Stimulated activated CD8-positive, alpha-beta memory T cell treated with anti-CD3 and anti-CD28 coated beads, Interleukin-4, amount 100 ng/mL, for 1 hour (primary cell): ENCODE measurements at places on chromosomes 5 and 9.

DNA sequence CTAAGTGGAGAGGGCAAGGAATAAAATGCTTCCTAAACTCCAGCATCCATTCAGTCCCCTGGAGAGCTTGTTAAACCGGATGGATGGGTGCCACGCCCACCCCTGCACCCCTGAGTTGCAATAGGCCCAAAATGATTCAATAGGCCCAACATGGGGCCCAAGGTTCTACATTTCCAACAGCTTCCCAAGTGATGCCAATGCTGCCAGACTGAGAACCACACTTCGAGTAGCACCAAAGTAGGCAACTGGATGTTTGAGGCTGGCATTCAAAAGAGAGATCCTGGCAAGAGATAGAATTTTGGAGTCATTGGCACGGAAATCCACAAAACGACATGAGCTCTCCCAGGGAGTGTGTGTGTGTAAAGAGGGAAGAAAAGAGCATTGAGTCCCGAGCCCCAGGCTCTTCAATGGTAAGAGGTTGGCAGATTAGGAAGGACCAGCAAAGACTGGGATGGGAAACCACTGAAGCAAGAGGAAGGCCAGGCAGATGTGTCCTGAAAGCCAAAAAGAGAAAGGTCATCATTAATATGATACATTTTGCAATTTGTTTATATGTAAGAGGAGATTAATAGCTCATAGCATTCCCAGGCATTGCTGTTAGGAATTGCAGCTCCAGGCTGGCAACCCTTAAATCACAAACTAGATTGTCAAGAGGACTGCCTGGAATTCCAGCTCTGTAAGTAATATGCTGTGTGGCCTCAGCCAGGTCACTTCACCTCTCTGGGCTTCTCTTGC lies 130.6 kb downstream of the KCNIP1 start:
- DNase-seq: no peak

GRCh38 chr9:72680593-72681282 lies 159.3 kb downstream of the TMC1 start:
- DNase-seq: no peak

DNA sequence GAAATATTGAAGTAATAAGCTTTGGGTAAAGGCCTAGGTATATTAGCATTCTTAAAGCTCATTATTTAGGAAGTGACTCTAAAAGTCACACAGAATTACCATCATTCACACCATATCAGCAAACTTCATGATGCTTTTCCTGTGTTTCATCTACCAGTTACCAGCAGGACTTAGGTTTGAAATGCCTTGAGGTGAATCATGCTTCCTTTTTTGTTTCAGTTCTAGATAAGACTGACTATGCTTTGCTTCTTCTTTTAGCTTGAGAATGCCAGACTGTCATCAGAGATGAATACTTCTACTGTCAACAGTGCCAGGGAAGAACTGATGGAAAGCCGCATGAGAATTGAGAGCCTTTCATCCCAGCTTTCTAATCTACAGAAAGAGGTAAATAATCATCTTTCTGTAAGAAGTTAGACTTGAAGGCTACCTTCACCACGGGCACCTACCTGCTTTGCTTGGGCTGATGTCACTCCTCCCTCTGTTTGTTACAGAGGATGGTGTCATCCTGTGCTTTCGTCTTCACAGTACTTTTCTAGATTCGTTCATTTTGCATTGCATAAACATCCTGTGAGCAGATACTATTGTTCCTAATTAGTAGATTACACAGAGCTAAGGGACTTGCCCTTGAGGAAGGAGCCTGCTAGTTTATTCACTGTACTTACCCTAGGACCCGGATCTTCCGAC lies 34.7 kb downstream of the LMNB1 start:
- no peak for DNase-seq

DNA sequence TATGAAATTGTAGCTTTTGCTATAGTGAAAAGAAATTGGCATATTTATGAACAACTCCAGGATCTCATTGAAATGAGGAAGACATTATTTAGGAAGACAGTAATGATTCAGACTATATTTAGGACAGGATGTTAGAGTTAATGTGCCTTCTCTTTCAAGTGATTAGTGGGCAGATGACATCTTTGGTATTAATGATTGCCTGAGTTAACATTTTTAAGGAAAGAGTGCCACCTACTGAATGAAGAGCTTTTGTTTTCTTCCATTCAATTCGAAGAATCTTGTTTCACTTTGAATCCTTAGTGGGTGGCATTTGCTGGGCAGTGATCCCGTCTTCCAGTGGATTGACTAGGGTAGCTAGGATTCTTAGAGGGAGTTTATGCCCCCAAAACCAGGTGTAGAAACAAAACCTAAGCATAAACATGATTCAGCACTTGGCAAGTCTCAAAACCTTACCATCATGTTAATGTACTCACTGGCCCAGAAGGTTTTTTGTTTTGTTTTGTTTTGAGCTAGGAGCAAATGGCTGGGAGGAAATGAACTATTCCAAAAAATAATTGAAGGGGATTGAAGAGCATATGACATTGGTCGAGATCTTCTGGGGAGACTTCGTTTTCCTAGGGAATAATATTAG lies 23.2 kb downstream of the MAP3K1 start:
- no peak for DNase-seq

- no peak for DNase-seq
Measured at GRCh38 chr5:21826884-21827283, 1026.3 kb downstream of the CDH12 start.

GRCh38 chr5:139243425-139243970 lies 45.3 kb upstream of the SIL1 start:
- no peak for DNase-seq

DNA sequence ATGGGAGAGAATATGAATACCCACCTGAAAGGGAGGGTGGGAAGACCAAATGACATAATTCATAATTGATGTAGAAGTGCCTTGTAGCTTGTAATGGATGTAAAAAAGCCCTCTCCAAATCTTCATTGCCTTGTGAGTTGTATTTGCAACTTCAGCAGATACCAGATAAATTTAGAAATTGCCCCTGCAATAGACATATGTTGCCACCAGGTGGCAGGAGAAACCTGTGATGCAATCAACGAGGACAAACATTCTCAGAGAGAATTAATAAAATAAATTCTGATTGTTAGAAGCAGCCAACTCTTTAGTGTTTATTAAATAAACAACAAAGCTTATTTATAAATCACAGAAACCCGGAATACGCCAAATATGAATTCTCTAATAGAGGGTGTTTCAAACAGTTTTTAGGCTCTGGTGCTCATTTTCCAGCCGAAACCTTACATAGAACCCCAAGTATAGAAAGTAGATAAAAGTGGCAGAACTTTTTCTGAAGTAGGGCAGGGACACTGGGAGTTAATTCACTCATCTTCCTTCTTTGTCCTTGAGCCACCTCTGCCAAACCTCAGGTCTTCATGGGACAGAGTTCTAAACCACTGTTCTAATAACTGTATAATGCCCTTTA lies 147.8 kb downstream of the TMEM38B start:
- no peak for DNase-seq

DNA sequence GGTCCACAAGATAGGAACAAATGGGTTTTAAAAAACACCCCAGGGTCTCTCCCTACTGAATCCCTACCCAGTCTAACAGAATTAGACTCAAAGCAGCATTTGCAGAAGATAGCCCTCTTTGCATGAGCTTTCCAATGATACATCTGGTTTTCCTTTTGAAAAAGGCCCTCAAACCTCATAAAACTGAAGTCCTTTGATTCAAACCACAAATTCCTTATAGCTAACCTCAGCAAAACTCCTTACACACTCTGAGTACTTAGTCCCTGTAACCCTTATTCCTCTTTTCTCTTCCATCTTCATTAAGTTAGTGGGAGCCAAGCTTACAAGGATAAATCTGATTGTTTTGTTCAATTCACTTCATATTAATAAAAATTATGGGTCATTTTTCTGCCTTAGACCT lies 90.5 kb upstream of the TNC start:
- no peak for DNase-seq

- DNase-seq: no peak
Measured at GRCh38 chr5:129426071-129426470, 34.0 kb upstream of the ADAMTS19 start.

GRCh38 chr5:158115468-158115867 lies 256.5 kb upstream of the CLINT1 start:
- no peak for DNase-seq
